ENCODE measurements at places on chromosomes 11 and 22.

- DNase-seq = no peak
These were observed 108.4 kb upstream of the TIMP3 start for GRCh38 chr22:32693102-32693501.

GRCh38 chr11:116225236-116225635 lies 547.6 kb downstream of the BUD13 start:
- DNase-seq = no peak

DNA sequence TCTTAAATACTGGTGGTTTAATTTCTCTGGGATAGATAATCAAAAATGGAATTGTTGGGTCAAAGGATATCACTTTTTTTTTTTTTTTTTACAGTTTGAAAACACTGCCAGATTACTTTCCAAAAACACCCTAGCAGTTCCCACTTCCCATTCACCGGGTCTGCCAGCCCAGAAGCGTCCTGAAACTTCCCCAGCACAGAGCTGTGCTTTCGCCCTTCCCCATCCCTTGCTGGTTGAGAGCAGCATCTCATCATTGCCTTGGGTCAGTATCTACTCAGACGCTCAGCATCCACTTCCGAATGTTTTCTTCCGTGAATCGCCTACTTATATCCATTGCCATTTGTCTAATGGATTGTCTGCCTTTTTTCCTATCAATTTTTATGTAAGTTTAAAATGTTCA lies 5.5 kb downstream of the CERK start:
- DNase-seq = no peak

DNA sequence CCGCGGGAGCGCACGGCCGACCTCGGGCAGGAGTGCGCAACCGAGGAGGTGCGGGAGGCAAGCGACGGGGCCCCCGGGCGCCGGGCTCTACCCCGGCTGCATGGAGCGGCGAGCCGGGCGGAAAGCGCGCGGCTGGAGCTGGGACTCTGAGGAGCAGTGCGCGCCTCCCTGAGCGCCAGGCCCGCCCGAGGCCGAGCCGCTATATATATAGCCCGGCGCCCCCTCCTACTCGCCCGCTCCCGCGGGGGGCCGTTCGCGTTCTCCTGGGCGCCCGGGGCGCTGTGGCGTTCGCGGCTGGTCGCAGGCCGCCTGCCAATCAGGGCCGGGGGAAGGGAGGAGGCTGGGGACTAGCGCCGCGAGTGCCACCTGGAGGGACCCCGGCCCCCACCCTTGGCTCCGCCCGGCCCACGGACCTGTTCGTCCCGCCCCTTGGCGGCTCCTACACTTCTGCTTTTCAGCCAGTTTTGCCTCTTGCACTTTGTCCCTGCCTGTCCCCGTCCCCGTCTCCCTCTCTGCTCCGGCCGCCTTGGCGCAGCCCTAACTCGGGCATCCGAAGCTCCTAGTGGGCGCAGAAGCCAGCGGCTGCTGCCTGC lies at the start of gene FGF4:
Gene FGF4, minus strand, starts transcription at position 179 of the 593 bp plus-strand sequence. CDS start 257 bp downstream, outside the sequence.
- no peak for DNase-seq

DNA sequence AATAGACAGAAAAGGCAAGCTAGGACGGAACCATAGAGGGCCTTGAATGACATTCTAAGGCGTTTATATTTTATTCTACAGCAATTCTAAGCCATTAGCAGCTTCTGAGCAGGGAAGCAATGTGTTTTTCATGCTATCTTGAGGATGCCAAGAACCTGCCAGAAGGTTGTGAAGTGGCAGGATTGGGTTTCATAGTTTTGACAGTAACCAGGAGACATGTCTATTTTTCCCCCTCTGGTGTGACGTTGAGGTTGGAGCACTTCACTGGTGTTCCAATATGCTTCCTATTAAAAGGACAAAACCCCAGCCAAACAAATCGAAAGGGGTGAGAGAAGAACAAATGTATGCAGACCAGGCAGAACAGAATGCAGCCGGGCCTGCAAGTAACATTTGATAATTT lies 148.2 kb downstream of the SPATA19 start:
- DNase-seq = no peak

- DNase-seq = no peak
These were observed 1.2 kb downstream of the DDX17 start for GRCh38 chr22:38504731-38505540.

GRCh38 chr11:109302591-109303334 lies 119.2 kb upstream of the C11orf87 start:
- DNase-seq = no peak

DNA sequence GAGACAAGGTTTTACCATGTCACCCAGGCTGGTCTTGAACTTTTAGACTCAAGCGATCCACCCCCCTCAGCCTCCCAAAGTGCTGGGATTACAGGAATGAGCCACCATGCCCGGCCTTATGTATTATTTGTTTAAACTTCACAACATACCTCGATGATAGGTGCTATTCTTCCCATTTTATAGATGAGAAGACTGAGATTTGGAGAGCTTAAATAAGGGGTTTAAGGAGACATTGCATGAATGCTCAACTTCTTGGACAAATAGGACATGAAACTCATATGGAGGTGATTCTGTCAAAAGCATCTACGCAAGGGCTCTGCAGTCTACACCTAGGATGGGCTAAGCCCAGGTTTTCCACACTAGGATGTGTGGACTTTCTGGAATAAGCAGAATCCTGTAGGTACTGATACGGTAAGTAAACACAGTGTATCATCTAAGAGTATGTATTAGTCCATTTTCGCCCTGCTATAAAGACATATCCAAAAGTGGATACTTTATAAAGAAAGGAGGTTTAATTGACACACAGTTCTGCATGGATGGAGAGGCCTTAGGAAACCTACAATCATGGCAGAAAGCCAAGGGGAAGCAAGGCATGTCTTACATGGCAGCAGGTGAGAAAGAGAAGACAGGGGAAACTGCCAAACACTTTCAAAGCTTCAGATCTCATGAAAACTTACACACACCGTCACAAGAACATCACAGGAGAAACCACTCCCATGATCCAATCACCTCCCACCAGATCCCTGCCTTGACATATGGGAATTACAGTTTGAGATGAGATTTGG lies 62.8 kb upstream of the CAPRIN1 start:
- no peak for DNase-seq

- DNase-seq = no peak
These were observed 11.2 kb downstream of the UBASH3B start for GRCh38 chr11:122666743-122667142.

- no peak for DNase-seq
These were observed 14.0 kb upstream of the KCNJ11 start for GRCh38 chr11:17402486-17402885.

DNA sequence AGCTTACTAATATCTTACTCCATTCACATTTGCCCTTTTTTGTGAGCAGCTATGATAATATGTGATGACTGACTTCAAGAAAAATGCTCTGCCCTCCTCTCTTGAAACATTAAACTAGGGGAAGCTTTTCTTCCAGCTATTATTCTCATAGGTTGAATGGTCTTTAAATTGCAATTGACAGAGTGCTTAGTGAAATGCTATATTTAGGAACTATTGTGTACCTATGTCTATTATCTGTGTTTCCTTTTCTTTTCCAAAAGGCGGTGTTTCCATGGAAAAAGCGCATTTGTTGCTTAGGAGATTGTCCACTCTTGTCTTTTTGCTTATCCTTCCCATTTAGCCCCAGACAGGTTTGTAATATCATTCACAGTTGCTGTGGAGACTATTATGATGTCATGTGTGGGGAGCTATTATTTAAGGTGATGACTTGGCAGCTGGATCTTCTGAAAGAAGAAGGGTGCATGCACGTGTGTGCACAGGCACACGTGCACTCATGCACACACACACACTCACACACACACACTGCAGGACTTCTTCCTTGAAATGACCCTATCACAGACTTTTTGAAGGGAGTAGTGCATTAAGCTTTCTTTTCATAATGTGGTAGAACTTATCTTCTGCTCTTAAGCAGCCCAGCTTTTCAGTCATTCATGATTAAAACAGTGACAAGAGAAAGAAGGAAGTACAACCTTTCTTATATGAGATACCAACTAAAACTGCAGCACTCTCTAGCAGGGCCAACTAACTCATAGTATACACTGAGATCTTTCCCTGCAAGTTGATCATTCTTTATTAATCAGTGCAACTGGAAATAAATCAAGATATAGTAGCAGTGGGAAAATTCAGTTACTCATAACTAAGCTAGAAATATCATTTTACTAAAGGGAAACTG lies 340.8 kb upstream of the MTNR1B start:
- DNase-seq = no peak

GRCh38 chr22:39814899-39815298 lies 78.7 kb downstream of the ENTHD1 start:
- DNase-seq = no peak

- no peak for DNase-seq
These were observed 882 bp upstream of the MAP4K2 start for GRCh38 chr11:64803846-64804345.

DNA sequence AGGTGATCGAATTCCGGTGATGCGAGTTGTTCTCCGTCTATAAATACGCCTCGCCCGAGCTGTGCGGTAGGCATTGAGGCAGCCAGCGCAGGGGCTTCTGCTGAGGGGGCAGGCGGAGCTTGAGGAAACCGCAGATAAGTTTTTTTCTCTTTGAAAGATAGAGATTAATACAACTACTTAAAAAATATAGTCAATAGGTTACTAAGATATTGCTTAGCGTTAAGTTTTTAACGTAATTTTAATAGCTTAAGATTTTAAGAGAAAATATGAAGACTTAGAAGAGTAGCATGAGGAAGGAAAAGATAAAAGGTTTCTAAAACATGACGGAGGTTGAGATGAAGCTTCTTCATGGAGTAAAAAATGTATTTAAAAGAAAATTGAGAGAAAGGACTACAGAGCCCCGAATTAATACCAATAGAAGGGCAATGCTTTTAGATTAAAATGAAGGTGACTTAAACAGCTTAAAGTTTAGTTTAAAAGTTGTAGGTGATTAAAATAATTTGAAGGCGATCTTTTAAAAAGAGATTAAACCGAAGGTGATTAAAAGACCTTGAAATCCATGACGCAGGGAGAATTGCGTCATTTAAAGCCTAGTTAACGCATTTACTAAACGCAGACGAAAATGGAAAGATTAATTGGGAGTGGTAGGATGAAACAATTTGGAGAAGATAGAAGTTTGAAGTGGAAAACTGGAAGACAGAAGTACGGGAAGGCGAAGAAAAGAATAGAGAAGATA lies at the start of gene MALAT1:
Gene MALAT1, plus strand, starts transcription at position 69 of the 736 bp plus-strand sequence.
- peak; percentile 68 for DNase-seq

- DNase-seq = no peak
These were observed 42.0 kb downstream of the ALX4 start for GRCh38 chr11:44267750-44268613.

- no peak for DNase-seq
These were observed at the start of gene FAM83F for GRCh38 chr22:39994566-39995392. TSS of gene FAM83F (plus strand) at chr22:39994954. CDS start at chr22:39995043, 89 bp downstream.

- no peak for DNase-seq
These were observed 91.5 kb upstream of the SESN3 start for GRCh38 chr11:95322539-95322938.

All from NCI-H187 (cell line).